ENCODE measurements at places on chromosomes 2 and 18.

- DNase-seq = no peak
Measured at GRCh38 chr2:20823917-20824316, 1.0 kb upstream of the LDAH start.

- DNase-seq = no peak
Measured at GRCh38 chr2:238284802-238285515, 3.5 kb downstream of the PER2 start.

DNA sequence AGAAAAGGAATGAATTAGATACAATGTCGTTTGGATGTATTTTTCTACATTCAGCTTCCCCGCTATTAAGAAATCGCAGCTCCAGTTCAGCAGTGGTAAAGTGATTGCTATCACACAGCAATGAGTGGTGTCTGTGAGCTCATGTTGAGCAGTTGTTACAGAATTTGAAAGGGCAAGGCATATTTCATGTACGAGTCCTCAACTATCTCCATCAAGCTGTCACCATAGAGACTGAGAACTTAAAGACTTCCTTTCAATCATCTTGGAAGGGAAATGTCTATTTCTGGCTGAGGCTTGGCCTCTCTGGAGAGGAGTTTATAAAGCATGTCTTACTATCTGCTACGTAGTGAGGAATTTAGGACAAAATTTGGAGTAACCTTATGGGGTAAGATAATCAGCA is 24.4 kb upstream of the FAM117B start:
- no peak for DNase-seq

- DNase-seq = no peak
Measured at GRCh38 chr18:26470011-26470637, 78.2 kb downstream of the KCTD1 start.

- no peak for DNase-seq
Measured at GRCh38 chr2:127586746-127587295, 51.3 kb downstream of the MYO7B start.
